ENCODE measurements at places on chromosomes 16 and 17.

DNA sequence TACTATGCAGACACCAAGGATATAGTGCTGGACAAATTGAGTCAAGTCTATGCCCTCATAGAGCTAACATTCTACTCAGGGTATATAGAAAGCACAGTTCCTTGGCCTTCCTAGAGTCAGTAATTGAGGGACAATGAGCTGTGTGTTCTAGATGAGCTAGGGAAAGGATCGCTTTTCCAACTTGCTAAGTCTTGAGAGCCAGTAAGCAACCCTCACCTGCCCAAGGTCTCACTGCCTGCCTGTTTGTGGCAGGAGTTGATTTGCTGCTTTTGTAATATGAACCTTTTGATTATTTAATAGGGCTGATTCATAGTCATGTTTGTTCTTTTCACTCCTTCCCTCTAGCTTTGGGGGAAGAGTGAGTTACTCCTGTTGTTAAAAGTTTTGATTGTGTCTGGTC lies 6.5 kb downstream of the DDX42 start:
- peak; percentile 36 for DNase-seq

GRCh38 chr16:14232106-14232864 lies 161.2 kb downstream of the MRTFB start:
- DNase-seq, result no peak

GRCh38 chr17:74742153-74742515 lies 5.1 kb downstream of the RAB37 start:
- peak; percentile 20 for DNase-seq

DNA sequence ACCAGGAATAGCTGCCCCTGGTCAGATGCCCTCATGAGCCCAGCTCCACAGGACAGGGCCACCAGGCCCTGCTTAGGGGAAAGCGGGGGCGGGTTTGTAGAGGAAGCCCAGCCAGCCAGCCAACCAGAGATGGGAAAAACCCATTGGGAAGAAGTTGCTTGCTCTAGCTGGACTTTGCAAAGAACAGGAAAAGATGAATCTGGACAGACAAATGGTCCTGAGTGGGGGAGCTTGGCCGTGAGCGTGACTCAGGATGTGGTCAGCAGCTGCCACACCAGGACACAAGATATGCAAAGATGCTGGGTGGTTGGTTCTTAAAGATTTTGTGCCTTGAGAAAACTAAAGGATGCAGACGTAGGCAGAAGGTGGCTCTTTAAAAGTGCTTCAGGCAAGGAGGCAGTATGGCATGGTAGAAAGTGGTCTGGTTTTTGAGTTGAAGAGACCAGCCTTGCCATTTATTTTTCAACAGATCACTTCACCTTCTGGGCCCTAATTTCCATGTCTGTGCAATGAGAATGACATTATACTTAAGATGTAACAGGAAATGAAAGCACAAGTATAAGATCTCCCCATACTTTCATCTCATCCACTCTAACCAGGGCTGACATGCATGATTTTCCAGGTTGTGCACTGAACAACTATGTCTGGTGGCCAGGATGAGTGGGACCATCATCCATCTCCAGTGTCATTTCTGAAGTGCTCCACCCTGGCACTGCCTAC lies 27.8 kb upstream of the HEATR6 start:
- DNase-seq, result peak; percentile 41

DNA sequence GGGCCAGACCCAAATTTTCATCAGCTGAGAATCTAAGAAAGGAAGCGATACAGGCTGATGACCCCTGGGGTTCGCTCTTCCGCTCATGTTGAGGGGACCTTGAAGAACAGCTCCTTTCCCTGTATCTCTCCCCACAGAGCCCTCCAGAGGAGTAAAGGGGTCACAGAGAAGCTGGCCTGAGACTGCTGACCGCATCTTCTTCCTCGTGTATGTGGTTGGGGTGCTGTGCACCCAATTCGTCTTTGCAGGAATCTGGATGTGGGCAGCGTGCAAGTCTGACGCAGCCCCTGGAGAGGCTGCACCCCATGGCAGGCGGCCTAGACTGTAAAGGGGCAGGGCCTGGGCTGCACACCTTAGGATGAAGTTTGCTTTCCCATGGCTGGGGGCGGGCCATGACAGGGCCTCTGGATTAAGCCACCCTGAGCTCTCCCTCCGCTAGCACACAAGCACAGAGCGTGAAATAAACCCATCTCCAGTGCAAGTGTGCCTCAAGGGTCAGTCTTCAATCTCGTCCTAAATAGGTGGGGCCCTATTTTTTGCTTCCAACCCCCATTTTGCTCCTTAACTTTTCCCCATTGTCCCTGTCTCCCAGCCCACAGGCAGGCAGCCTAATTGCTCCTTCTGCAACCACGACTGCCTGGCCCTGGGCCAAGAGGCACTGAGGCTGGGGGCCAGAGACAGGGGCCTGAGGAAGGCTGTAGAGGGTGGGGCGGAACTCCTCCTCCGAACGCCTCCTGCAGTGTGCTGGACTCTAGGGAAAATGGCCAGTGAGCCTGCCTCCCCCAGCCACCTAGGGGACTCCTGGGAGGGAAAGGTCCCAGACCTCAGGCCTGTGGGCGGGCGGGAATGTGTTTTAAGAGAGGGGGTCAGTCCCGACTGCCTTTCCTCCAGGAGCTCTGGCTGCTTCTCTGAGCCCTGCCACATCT lies 3.6 kb downstream of the ZACN start:
- no peak for DNase-seq

- DNase-seq, result no peak
Measured at GRCh38 chr17:16938031-16938430, 33.9 kb downstream of the TNFRSF13B start.

GRCh38 chr17:70879401-70879800 lies 710.1 kb downstream of the KCNJ2 start:
- no peak for DNase-seq

GRCh38 chr17:70074236-70074830 lies 692 bp upstream of the KCNJ16 start:
- DNase-seq, result no peak
